Mesendoderm (in vitro differentiated cells): ENCODE measurements at places on chromosomes 7 and 10.

DNA sequence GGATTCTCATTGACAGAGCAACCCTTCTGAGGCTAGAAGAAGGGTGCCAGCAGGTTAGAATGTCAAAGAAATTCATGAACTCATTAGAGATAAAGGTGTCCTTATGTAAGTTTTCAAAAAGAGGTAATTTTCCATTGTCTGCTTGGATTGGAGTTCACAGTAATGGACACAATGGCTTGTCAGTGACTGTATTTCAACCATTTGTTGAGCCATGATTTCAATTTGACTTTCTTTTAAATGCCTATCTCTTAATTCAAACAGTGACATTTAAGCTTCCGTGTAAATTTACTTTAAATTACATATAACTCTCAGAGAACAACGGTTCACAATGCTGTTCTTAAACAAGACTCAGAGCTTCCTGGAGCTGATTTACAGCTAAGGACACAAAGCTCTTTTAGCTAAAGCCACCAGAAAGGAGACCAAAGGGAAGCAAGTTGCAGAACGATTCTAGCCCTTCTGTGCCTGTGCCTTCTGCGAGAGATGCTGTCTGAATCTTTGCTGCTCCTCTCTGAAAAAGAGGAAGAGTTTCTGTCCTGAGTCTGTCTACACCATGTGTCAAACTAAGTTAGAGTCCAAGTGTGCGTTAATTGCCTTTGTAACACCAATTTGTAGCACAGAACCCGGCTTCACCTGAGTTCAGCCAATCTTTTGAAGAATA lies 42.2 kb upstream of the PFKP start:
- no peak for DNase-seq

GRCh38 chr10:118141471-118141870 lies 94.7 kb upstream of the RAB11FIP2 start:
- no peak for DNase-seq

DNA sequence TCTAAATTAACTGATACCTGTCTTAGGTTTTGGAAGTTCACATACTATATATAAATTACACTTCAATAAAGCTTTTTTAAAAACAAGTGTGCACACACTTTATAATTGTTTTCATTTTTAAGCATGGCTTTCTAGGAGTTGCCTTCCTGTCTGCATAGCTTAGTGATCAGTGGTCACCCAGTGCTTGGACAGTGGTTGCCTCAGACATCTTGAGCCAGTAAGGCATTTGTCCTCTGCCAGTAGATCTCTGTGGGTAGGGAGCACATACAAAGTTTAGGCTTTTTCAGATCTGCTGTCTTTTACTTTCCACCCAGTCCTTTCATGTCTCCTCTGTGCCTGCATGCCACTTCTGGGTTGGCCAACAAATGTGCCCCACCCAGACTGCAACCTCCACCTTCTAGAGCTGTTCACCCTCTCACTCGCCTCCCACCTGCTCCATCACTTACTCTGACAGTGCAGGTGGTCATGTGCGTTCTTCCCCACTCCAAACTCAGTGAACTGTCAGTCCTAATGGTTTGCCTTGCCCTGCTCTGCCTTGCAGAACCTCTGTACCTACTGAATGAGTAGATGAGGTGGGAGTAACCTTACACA lies 31.7 kb downstream of the TPST1 start:
- no peak for DNase-seq

DNA sequence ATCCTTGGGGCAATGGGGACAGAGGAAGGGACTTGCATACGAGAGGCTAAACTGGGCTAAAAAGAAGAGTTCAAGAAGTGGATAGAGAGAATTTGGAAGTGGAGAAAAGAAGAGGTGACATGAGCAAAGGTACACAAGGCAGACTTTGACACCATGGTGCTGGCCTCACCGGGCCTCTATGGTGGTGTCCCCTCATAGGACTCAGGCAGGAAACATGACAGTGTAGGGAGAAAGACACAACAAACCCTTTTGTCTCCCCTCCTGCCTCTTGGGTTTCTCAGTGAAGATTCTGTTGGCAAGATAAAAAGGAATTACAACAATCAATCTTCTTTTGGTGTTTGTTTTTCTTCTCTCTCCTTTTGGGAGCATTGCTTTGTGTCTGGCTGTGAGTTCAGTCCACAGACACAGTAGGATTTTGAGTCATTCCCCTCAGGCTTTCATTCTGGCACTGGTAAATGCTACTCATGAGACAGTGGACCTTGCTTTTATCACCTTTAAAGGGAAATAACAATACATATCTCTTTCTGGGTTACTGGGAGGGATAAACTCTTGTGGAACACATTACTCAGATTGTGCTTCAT lies 827.7 kb downstream of the TNS3 start:
- DNase-seq, result no peak

DNA sequence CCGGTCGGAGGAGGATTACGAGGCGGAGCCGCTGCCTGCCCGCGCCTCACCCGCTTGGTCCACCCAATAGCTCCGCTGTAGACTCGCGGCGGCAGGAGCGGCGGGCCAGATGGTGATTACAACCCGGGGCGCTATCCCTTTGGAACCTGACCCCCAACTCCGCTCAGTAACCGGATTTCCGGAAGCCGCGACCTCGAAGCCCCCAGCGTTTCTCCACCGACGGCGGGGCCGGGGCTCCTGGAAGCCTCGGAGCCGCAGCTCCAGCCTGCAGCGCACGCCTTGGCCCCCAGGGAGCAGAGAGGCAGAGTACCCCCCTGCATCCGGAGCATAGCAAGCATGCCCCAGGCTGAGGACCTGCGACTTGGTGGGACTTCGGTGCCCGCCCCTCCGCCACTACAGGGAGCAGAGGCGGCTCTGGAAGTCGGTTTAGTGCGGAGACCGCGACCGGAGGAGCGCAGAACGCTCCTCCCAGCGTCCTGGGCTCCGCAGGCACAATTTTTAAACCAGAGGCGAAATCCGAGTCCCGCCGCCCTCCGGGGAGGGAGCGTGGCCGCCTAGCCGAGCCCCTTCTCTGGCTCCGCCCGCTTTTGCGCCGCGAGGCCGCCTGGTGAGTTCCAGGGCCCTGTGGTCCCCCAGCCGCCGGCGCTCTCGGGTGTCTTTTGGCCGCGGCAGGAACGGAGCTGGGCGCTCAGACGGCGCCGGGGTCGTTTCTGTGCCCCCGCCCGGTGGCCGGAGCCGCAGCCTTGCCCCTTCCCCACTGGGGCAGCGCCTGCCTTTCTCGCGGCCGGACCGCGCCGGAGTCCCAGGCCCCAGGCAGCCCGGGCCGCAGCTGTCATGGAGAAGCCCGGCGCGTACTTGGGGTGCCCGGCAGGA lies 28.2 kb upstream of the BMS1 start:
- peak; percentile 65 for DNase-seq

- peak; percentile 34 for DNase-seq
These were observed 13.0 kb downstream of the AOAH start for GRCh38 chr7:36711256-36711655.

DNA sequence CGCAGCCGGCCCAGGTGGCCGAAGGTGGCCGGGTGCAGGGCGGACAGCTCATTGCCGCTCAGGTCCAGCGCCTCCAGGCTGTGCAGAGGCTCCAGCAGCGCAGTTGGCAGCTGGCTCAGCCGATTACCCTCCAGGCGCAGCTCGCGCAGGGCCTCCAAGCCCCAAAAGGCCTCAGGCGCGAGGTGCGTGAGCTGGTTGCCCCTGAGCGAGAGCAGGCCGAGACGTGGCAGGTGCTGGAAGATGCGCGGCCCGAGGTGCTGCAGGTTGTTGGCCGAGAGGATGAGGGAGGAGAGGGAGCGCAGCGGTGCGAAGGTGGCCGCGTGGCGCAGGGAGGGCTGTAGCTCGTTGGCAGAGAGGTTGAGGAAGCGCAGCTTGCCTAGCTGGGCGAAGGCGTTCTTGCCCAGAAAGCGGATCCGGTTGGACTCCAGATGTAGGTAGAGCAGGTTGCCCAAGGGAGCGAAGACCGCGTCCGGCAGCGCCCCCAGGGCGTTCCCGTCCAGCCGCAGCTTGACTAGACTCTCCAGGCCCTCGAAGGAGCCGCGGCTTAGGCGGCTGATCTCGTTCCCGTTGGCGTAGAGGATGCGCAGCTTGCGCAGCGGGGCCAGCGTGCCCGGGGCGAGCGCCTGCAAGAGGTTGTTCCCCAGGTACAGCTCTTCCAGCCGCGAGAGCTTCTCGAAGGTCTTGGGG lies 923 bp downstream of the TRIL start:
- peak; percentile 65 for DNase-seq

- no peak for DNase-seq
These were observed 176.1 kb downstream of the SH3PXD2A start for GRCh38 chr10:103679096-103679790.

- peak; percentile 93 for DNase-seq
These were observed 316.5 kb downstream of the ADARB2 start for GRCh38 chr10:1420661-1421362.

GRCh38 chr10:75407713-75408508 lies 6.3 kb upstream of the ZNF503 start:
- peak; percentile 48 for DNase-seq

GRCh38 chr10:36023939-36024338 lies 381.8 kb upstream of the FZD8 start:
- DNase-seq, result peak; percentile 97

GRCh38 chr7:70343519-70343918 lies 745.2 kb downstream of the AUTS2 start:
- no peak for DNase-seq

DNA sequence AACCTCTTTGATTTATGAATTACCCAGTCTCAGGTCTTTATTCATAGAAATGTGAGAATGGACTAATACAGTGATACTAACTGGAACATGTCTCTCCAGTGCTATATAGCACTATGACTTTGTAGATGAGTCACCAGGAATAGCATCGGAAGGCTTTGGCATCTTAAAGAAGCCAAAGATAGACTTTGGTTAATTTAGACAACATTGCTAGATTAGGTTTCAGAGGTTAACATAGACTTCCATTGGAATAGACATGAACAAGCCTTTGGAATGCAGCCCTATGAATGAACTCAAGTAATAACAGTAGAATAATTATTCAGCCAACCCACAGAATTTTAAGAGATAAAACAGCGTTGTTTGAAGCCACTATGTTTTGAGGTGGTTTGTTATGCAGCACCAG lies 169.2 kb downstream of the HGF start:
- no peak for DNase-seq

DNA sequence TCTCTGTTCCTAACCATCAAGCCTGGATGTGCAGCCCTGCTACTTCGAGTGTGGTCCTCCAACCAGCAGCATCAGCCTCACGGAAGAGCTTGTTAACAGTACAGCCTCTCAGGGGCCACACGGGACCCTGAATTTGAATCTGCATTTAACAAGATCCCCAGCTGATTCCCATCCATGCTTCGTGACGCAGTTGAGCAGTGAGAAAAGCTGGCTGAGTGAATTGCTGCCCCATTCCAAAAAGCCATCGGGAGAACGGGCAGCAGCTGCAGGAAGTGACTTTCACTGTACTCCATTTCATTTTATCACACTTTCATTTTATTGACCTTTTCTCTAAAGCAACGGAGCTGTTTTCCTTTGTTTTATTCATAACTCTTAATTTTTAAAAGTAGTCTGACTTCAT lies 22.5 kb downstream of the FAM171A1 start:
- DNase-seq, result no peak

DNA sequence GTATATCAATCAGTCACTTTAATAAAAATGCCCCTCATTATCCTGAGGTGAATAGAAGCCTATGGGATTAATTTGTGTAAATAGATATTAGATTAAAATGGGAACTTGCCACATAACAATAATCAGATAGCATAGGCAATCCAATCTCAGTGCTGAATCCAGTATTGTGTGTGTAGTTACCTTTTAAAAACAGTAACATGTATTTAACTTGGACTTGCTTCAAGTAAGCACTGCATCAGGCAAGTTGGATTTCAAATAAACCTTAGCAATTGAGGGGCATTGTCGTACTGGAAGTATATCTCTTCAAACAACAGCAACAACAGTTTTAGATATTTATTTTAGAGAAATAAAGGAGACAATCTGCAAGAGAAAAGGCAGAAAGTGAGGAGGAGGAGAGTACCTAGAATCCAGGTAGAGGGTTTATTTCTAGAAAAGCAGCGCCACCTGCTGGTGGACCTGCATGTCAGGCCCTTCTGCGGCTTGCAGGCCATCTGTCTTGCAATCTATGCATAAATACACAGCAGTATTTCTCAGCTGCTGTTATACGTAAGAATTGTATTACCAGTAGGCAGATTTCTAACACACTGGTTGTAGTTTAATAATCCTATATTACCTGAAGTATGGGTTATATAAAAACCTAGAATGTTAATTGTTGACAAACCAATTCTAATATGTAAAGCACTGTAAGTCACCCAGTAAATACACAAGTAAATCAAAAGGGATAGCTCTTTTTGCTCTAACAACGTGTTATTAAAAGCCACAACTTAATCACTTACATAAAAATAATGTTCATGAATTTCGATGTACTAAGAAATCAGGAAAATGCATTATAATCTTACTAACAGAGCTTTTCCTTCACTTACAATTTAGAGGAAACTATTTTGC lies 652.8 kb downstream of the KCNMA1 start:
- peak; percentile 74 for DNase-seq
